Ascending aorta (tissue), 2 donors: ENCODE measurements at places on chromosomes 2 and 18.

- no peak for DNase-seq
These were observed 56.8 kb upstream of the CCDC85A start for GRCh38 chr2:56127010-56127409.

- DNase-seq: no peak
These were observed 23.3 kb upstream of the FHOD3 start for GRCh38 chr18:36274083-36274715.

- no peak for DNase-seq
These were observed 276.3 kb downstream of the AFF3 start for GRCh38 chr2:99865818-99866676.

DNA sequence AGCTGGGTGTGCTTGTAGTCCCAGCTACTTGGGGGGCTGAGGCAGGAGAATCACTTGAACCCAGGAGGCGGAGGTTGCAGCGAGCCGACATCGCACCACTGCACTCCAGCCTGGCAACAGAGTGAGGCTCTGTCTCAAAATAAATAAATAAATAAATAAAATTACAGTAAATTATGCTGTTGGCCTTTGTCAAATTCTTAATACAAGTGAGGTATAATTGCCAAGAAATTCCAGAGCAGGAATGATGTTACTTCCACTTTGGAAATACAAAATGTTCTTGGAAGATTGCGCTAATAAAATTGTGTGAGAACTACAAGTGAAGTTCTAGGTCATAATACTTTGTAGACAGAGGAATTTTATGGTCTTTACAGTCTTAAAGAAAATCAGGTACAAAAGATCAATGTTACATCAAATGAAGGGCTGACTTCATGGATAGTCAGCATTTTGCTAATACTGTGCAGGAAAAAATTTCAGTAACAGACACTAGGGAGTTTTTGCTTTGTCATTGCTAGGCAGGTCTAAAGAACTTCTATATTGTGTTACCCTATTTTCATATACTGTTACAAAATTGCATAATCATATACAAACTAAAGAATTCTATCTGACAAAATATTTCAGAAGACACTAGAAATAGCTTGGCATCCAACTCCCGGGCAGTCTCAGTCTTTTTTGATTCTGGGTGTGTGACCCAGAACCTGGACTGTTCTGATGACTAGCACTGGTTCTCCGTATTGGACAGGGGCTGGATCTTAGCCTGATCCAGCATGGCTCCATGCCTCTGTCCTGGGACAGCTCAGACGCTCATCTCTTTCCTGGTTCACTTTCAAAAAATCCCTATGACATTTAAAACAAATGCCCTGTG, 76.0 kb upstream of the STK17B start:
- no peak for DNase-seq

- no peak for DNase-seq
These were observed 1233.6 kb upstream of the TMEFF2 start for GRCh38 chr2:193428336-193428818.

DNA sequence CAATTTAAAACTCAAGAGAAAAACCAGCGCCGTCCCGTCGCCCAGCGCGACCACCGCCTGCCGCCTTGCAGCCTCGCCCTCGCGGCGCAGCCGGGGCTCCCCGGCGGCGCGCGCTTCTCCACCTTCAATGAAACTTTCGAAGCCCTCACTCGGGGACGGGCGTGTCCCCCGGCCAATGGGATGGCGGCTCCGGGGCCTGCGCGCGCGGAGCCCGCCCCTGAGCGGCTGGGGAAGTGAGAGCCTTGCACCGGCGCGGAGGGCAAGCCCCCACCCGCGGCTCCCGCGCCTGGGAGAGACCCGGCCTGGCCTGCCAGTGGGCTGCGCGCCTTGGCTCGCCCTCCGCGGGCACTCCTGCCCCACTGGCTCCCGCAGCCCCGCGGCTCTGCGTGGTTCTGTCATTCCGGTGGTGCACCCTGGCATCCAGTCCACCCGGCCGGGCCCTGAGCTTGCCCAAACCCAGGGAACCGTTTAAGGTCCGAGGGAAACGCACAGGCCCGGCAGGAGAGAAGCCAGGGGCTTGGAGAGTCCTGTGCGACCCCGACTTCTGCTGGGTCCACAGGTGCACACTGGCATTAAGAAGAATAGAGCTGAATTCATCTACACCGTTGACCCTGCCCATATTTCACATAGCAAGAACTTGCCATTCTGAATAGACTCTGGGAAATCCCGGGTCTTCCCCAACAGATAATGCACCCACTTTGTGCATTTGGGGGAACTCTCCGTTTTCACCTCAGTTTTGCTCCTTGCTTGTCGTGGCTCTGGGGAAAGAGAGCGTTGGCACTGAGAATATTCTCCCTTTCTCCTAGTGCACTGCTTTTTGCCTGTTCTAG, at the start of gene PIEZO2:
PIEZO2 (minus strand) TSS at position 129 of the 830 bp plus-strand sequence. CDS start 981 bp downstream, outside the sequence.
- no peak for DNase-seq

- DNase-seq: peak; percentile 86
These were observed 98.3 kb upstream of the ID2 start for GRCh38 chr2:8583400-8584173.

- no peak for DNase-seq
These were observed 42.5 kb downstream of the ZEB2 start for GRCh38 chr2:144477281-144477956.

- DNase-seq: no peak
These were observed 75.0 kb upstream of the MSTN start for GRCh38 chr2:190137561-190137960.

- DNase-seq: no peak
These were observed 50.8 kb downstream of the SPRED2 start for GRCh38 chr2:65381607-65382051.

- peak; percentile 61 for DNase-seq
These were observed at the start of gene GPR55 for GRCh38 chr2:230924470-230925341. TSS of gene GPR55 (minus strand) at chr2:230925242. CDS start at chr2:230910962, 14,280 bp downstream.

- no peak for DNase-seq
These were observed 160.9 kb upstream of the TTC39C start for GRCh38 chr18:23853448-23854195.

GRCh38 chr2:238304116-238304515, 15.7 kb upstream of the PER2 start:
- no peak for DNase-seq

GRCh38 chr2:36427790-36428243, 72.2 kb downstream of the CRIM1 start:
- DNase-seq: no peak

GRCh38 chr2:36351736-36352349, 3.7 kb upstream of the CRIM1 start:
- DNase-seq: no peak

- DNase-seq: no peak
These were observed 491.8 kb downstream of the KCNJ3 start for GRCh38 chr2:155190342-155190741.

- no peak for DNase-seq
These were observed 6.2 kb downstream of the ANKRD23 start for GRCh38 chr2:96837575-96837974.

DNA sequence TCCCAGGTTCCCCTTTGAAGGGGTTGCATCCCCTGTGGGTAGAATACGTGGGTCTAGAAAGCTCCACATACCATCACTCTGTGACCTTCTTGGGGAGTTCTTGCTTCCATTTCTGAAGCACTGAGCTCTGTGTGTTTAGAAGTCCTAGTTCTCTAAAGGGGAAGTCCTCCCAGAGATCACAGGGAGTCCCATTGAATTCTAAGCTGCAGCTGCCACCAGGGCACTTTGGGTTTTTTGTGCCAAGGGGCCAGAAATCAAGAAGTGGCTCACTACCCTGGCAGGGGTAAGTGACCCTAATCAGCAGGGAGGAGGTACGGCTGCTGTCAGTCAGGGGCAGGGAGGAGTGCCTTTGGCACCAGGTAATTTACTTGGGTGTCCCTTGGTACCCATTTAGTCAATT, 70.9 kb downstream of the EHD3 start:
- DNase-seq: no peak

DNA sequence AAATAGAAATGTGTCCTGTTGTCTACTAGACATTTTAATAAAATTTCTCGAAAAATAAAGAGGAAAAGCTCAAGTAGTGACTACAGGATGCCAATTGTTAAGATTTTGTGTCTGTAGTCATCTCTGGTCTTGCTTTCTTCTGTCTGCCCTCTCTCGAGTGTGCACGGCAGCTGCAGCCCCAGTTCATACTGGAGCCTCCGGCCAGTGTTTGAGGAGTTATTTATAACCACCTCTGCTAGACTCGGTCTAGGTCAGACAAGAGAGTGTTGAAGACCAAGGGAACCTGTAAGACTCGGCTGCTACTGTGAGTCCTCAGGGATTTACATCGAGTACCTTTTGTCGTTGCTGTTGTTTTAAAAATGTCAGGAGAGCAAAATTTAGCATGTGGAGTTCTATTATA, 810.1 kb upstream of the POU3F3 start:
- DNase-seq: no peak

DNA sequence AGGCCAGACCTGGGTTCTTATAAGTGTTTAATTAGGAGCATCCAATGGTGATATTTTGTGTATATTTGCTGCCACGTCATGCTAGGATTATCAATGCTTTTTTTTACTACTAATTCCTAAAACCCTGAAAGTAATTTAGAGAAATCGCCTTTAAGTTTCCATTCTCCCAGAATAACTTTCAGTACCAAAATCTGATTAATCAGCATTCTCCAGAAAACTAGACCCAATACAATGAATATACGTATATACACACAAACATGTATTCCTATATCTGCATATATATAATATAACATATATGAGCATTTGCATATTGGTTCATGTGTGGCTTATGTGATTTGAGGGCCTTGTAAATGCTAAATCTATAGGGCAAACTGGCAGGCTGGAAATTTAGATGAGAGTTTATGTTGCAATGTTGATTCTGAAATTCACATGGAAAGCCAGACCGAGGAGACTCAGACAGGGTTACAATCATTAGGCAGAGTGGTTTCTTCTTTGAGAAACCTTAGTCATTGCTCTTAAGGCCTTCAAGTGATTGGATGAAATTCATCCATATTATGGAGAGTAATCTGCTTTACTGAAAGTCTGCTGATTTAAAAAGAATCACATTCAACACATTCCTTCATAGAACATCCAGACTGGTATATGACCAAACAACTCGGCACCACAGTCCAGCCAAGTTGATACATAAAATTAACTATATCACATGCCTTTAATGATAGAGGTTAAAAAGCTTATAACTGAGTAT, 65.9 kb upstream of the RGPD4 start:
- no peak for DNase-seq

DNA sequence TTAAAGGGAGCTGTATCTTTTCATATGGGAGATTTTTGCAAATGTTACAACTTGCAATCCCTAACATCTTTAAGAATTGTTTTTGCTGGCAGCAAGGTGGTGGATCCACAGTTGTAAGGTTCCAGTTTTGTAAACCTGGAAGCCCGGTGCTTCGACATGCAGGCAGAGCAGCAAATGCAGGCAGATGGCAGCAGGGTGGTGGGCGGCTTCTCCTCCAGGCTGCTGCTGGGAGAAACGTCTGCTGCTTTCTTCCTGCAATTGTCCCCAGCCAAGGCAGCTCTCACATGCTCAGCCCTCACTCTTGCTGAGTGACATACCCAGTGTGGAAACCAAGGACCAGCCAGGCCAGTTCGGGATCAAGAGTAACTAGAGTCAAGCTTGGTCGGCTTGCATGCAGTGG, 166.0 kb downstream of the SEPTIN10 start:
- DNase-seq: no peak

GRCh38 chr18:25662272-25662671, 310.3 kb upstream of the ZNF521 start:
- no peak for DNase-seq

DNA sequence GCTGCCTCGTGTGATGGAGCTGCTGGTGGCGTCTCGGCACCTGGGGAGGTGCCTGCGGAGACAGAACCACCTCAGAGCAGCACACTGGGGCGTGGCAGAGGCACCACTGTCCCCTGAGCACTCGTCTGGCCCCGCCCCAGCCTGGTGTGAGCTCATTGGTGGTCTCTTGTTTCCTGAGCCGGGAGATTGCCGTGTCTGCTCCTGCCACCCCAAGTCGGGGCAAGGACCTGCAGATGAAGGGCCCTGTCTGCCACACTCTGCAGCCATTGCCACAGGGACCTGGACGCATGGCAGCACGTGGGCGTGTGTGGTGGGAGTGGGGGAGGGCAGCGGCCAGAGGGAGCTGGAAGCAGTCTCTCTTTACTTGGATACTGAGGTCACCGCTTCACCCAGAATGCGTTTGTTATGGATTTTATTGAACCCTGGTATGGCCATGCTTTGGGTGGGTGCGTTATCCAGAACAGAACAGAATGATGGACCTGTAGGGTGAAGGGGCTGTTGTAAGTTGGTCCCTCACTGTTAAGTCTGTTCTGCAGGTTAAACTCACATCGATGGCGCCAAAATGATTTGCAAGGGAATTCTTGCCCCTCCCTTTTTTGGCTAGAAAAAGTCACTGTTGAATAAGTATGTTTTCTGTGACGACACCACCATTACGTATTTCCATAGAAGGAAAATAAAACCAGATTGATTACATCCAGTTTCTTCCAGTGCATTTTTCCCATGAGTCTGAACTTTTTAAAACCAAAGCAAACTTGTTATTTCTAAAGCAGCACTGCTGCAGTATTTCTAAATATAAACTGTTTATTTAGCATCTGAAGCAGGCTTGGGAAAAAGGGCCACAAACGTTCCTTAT, 92.0 kb downstream of the USP40 start:
- DNase-seq: no peak

- no peak for DNase-seq
These were observed 12.0 kb upstream of the CASP8 start for GRCh38 chr2:201248288-201248844.

GRCh38 chr2:18763338-18763737, 174.0 kb upstream of the NT5C1B start:
- DNase-seq: no peak

- DNase-seq: no peak
These were observed 75.9 kb downstream of the HRH4 start for GRCh38 chr18:24536326-24536725.

DNA sequence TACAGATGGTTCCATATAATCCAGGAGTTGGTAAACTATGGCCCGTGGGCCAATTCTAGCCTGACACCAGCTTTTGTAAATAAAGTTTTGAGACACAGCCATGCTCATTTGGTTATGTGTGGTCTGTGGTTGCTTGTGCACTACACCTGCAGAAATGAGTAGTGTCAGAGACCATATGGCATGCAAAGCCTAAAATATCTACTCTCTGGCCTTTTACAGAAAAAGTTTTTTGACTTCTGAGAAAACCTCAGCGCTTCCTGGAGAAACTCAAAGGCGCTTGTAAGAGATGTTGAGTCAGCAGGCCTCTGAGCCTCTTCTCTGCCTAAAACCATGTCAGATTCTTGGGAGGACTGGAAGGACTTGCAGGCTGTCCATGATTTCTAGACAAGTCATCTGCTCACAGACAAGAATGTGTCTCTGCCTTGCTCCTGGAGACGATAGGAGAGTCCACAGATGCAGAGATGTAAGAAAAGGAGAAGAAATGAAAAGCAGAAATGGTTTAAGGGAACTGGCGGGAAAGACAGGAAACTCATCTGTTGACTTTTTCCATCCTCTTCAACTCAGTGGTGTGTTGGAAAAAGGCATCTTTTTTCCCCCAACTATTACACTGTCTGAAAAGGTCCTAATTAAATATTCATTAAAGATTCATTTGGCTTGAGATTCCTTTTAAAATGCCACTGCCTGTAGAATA, 5.2 kb downstream of the TTC39C start:
- peak; percentile 42 for DNase-seq

- DNase-seq: no peak
These were observed 289.5 kb upstream of the MMADHC start for GRCh38 chr2:149877074-149877473.
